ENCODE measurements at places on chromosomes 4 and X. TPM values are rescaled to one million over a fixed set of nuclear protein-coding genes. Genes with fewer than 3 reads are reported as not detected.

DNA sequence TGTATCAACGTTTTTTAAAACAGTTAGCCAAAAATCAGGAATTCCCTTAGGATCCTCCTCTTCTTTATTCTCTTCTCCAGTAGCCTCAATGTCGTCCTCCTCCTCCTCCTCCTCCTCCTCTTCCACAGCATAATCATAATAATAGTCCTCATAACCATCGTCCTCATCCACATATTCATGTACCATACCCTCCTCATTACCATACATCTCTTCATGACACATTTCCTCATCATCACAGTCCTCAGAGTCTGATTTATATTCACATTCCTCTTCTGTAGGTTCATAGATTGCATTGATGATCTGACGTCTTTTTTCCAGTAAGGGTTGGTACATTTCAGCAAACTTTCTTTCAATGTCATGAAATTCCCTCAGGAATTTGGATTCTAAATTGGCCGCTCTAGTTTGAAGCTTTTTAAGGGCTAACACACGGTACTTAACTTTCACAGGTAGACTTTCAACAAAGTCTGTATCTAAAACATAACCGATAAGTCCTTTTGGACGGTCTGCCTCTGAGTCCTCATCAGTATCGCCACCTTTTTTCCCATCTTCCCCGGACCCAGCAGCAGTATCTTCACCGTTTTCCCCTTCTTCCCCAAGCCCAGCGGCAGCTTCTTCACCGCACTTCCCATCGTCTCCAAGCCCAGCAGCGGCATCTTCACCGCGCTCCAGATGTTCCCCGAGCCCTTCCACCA is 771 bp downstream of the NAP1L2 start:
- H3K27me3 ChIP-seq: no peaks in the 10 kb centered on the region
- H3K36me3 ChIP-seq: no peaks in the 10 kb centered on the region
- no peaks in the 10 kb centered on the region for H3K4me1 ChIP-seq
- H3K4me3 ChIP-seq: no peak overlapping the region

DNA sequence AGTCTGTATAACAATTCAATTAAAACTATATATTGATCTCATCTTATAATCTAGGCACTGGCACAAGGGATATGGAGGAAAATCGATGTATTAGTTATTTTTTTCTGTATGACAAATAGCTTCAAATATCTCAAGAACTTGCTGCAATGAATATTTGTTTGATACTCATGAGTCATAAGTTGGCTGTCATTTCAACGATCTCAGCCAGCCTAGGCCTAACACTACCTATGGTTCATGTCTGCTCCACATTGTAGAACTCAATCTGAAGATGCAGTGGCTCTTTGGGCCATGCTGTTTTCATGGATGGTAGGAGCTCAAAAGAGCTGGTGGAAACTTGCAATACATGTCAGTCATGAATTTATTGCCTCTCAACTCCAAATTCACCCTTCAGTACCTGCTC is 44.7 kb downstream of the MAGEB17 start:
- DNase-seq: no peak
- no peaks in the 10 kb centered on the region for H3K36me3 ChIP-seq
- H3K4me1 ChIP-seq: no peaks in the 10 kb centered on the region
- H3K27me3 ChIP-seq: no peaks in the 10 kb centered on the region
- no peak overlapping the region for H3K4me3 ChIP-seq
- H3K27ac ChIP-seq: no peak overlapping the region

- no peak for DNase-seq
- H3K4me1 ChIP-seq: no peaks in the 10 kb centered on the region
- H3K27me3 ChIP-seq: no peaks in the 10 kb centered on the region
- H3K36me3 ChIP-seq: no peaks in the 10 kb centered on the region
- H3K4me3 ChIP-seq: no peak overlapping the region
- H3K27ac ChIP-seq: no peak overlapping the region
Observed at GRCh38 chrX:17488036-17488435, 113.0 kb downstream of the NHS start.

FAT1 gene
- 42.8 TPM for total RNA-seq

DNA sequence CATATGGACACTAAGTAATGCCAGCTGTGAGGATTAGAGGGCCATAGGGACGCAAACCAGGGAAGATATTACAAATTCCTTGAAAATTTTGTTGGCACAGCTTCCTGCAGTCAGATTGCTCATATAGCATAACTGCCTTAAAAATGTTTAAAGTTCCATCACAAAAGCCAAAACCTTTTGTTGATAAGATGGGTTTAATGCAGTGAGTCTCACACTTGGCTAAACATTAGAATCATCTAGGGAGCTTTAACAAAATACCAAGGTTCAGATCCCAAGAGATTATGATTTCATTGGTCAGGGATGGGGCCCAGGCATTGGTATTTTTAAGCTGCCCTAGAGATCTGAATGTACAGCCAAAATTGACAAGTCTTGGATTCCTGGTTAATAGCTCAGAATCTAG is 376.5 kb upstream of the MAD2L1 start:
- H3K36me3 ChIP-seq: no peaks in the 10 kb centered on the region
- DNase-seq: no peak
- no peak overlapping the region for H3K27ac ChIP-seq

TSPAN7 gene
- total RNA-seq: 49.1 TPM
